Bone marrow (tissue), 2 donors: ENCODE measurements at places on chromosomes 12 and 14.

GRCh38 chr14:68153275-68153674 lies 333.7 kb downstream of the RAD51B start:
- no peak for DNase-seq

GRCh38 chr12:32353540-32353939 lies 45.8 kb upstream of the FGD4 start:
- no peak for DNase-seq

DNA sequence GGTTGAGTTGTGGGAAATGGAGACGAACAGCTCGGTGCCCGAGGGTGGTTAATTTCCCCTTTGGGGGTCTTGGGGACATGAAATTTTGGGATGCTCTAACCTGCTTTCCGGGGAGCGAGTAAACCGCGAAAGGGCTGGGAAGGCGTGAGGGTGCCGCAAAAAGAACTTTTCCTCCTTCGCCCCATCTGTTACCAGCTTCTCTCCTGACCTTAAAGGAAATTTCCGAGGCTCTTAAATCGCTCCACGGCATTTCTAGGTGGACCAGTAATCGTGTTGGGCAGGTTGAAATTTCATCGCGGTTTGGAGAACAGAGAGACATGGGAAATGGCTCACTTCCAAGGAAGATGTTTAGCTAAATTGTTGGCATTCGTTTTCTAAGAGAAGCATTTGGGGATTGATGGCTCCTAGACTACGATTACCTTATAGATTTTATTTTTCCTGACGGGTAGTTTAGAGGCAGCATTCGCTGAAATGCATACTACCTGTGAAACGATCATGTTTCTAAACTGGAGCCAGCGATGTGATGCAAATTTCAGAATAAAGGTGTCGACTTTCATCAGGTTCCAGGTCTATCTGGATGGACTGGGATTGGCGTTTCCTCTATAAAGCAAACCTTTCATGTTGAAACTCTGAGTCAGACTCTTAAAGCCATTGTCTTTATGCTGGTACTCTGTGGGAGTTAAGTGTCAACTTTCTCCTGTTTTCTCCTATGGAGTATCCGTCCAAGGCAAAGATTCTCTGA lies 414.5 kb downstream of the PCNX1 start:
- no peak for DNase-seq

DNA sequence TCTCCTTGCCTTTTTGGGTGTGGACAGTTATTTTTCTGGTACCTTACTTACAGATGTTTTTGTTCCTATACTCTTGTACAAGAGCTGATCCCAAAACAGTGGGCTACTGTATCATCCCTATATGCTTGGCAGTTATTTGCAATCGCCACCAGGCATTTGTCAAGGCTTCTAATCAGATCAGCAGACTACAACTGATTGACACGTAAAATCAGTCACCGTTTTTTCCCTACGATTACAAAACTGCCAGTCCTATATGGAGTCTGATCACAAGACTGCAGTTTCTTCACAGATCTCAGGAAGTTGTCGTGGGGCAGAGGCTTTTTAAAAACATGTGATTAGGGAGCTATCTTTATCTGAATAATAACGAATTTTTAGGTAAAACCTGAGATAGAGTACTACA lies 1.3 kb downstream of the LYSET start:
- no peak for DNase-seq

DNA sequence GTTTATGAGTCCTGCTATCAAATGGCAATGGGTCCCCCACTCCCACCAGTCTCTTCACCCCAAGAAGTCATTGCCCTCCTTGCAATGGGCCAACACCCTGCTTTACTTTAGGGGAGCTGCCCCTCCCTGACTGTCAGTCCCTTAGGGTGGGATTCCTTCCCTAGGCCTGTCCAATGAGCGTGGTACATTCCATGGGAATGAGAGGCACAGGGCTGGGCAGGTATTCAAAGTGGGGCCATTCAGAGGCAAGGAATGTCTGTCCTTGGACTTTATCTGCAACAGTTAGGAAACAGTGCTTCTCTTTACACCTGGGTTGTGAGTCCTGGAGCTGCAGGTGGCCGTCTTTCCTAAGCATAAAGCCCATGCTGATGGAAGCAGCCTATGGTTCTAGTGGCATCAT lies 40.8 kb downstream of the TMEM132C start:
- DNase-seq = no peak

- DNase-seq = no peak
These were observed 7.3 kb upstream of the RCOR1 start for GRCh38 chr14:102584871-102585869.

DNA sequence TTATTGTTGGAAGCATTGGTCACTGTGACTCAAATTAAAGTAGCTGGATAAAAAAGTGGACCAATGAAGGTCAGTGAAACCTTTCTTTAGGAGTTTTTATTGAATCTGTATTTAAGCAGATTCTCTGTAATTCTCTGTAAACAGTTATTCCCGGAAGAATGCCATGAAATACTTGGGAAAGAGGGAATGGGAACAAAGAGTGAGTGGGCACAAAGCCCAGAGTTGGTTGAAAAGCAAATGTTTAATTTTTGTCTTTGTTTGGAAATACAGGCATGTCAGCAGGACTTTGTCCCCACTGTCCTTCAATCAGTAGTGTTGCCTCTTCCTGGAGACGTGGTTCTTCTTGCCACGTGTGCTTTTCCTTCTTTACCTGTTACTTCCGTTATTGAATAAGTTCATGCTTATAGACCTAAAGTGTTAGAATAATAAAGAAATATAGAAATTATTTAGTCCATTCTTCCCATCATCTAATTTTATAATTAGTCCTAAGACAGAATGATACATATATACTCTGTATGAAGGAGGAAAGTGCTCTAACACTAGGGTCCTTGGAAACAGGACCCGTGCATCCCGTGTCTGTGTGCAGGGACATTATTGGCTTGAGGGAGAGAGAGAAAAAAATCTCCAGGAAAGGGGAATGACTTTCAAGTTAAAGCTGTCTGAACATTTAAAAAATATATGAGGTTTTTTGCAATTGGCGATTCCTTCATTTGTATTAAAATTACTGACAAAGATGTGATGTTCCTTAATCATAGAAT lies 2.0 kb upstream of the ANG start:
- no peak for DNase-seq

DNA sequence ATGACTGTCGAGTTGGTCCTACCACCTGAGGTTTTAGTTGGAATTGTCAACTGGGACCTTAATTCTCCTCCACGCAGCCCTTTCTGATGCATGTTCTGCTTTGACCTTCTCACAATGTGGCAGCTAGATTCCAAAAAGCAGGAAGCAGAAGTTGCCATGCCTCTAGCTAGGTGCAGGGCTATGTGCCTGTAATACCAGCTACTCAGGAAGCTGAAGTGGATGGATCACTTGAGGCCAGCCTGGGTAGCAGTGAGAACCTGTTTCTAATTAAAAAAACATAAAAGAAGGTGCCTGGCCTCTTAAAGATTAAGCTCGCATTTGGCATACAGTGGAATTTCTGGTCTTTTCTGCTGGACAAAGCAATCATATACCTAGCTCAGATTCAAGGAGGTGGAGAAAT lies 77.1 kb downstream of the FGD4 start:
- no peak for DNase-seq

DNA sequence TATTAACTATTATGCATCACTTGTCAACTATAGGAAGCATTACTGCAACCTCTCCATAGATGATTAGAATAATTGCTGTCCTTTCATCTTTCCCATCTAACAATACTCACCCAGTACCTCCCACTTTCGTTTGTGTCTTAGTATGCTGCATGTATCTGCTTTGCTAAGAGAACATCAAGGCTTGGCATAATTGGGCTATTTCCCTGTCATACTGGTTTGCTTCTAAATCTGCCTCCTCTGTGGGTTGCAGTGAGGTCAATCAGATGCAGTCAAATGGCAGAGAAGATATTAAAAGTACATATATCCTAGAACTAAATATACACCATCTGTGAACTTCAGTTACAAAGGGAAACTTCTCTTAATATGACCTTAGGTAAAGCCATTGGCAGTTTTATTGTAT lies 710.8 kb downstream of the DIO2 start:
- DNase-seq = no peak
